ENCODE measurements at places on chromosomes 16 and 17.

- DNase-seq: no peak
Observed at GRCh38 chr17:66747578-66748275, 87.2 kb upstream of the CACNG5 start.

- DNase-seq: no peak
Observed at GRCh38 chr17:39219647-39220154, 6.0 kb downstream of the STAC2 start.

- DNase-seq: peak; percentile 85
Observed at GRCh38 chr17:47693731-47694580, at the start of gene TBKBP1. TSS of gene TBKBP1 (plus strand) at chr17:47694161. CDS start at chr17:47696113, 1,952 bp downstream.

DNA sequence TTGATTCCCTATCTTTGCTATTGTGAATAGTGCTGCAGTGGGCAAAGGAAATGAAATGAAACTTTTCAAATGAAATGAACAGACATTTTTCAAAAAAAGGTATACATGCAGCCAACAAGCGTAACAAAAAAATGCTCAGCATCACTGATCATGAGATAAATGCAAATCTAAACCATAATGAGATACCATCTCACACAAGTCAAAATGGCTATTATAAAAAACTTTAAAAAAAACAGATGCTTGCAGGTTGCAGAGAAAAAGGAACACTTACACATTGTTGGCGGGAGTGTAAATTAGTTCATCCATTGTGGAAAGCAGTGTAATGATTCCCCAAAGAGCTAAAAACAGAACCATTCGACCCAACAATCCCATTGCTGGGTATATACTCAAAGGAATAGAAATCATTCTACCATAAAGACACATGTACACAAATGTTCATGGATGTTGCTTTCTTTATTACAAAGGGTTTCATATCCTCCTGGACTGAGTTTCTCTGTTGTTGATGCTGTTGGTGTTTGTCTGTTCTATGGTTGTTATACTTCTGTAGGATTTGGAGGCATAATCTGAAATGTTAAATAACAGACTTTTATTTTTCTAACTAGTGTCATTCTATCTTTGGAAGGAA lies 99.3 kb upstream of the SOX9 start:
- no peak for DNase-seq

- no peak for DNase-seq
Observed at GRCh38 chr17:64221679-64222078, 41.4 kb downstream of the TEX2 start.

DNA sequence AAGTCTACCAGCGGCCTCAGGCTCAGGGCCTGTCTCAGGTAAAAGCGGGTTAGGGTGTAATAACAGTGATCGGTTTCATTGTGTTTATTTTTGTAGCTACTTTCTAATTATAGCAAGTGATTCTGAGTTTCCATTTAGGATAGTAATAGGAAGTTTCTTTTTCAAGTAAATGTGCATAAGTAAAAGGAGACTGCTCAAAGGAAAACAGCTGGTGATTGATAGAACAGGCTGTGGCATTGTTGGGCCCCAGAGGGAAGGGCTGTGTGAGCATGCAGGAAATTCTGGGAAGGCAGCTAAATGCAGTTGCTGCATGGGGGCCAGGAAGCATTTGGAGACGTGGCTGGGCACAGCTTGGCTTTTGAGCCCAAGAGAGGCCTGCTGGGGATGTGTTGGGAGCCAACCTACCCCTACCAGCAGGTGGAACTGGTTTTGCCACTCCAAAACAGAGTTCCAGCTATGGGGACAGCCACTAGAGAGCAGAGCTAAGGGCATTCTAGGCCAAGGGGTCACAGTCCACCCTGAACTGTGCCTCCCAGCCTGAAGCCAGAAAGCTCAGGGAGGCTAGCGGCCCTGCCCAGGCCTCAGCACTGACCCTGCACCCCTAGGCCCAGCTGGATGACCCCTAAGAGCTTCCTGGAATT lies 12.6 kb downstream of the SNX20 start:
- DNase-seq: no peak

DNA sequence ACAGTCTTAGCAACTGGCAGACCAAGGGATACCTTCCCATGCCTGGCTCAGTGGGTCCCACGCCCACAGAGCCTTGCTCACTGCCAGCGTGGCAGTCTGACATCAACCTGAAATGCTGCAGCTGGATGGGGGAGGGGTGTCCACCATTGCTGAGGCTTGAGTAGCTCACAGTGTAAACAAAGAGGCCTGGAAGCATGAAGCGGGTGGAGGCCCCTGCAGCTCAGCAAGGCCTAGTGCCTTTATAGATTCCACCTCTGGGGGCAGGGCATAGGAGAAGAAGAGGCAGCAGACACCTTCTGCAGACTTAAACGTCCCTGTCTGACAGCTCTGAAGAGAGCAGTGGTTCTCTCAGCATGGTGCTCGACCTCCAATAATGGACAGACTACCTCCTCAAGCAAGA lies 263.2 kb downstream of the KIF2B start:
- peak; percentile 26 for DNase-seq
